ENCODE measurements at places on chromosomes 11 and 22.
A peak's percentile ranks its signal among the peaks of the same experiment; 100 is the strongest.

DNA sequence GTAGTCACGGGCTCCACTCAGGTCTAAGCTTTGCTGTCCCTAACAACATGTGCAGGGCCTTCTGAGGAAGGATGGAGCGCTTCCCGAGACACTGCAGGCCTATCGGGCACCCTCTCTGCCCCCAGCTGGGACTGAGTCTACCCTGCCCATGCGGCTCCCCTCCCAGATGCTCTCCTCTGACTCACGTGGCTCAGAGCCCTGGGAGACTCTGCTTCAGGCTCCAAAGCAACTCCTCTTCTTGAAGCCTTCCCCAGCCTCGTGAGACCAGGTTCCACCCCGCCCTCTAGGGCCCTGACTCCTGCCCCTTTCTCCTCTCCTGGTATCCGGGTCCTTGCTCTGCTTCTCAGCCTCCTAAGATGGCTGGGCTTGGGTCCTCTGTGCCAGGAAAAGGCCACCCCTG is 28.4 kb upstream of the ARFGAP3 start:
- DNase-seq = no peak
- no peaks in the 10 kb centered on the region for H3K4me1 ChIP-seq
- H3K27ac ChIP-seq = no peak overlapping the region
- peaks cover 1% of the 10 kb centered on the region for H3K27me3 ChIP-seq
- peaks cover 40% of the 10 kb centered on the region for H3K36me3 ChIP-seq

DNA sequence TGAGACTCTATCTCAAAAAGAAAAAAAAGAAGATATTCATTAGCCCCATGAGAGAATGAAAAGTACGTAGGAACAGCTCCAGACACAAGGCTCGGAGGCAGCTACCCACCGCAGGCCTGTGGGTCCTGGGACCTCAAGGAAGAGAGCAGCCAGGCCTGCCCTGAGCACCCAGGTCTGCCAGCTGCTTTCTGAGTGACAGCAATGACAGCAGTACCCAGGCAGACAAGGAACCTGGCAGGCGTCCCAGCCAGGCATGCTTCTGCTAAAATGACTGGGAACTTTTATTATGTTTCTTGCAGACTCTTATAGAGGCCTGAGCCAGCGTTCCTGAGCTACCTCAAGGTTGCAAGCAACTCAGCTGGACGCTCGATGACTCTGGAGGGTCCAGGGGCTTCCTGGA is 31.6 kb downstream of the CPT1A start:
- H3K4me3 ChIP-seq = no peak overlapping the region
- H3K27ac ChIP-seq = no peak overlapping the region
- H3K27me3 ChIP-seq = peaks cover 3% of the 10 kb centered on the region
- DNase-seq = no peak
- no peaks in the 10 kb centered on the region for H3K36me3 ChIP-seq

- DNase-seq = no peak
- H3K27me3 ChIP-seq = no peaks in the 10 kb centered on the region
- H3K27ac ChIP-seq = no peak overlapping the region
- H3K4me3 ChIP-seq = no peak overlapping the region
- peaks cover 36% of the 10 kb centered on the region for H3K4me1 ChIP-seq
Observed at GRCh38 chr11:10587995-10588394, 19.5 kb upstream of the LYVE1 start.

GRCh38 chr22:37529652-37530345 is 10.6 kb upstream of the CARD10 start:
- H3K27ac ChIP-seq = no peak overlapping the region
- H3K4me1 ChIP-seq = no peaks in the 10 kb centered on the region
- H3K36me3 ChIP-seq = no peaks in the 10 kb centered on the region

- H3K4me1 ChIP-seq = no peaks in the 10 kb centered on the region
- H3K27me3 ChIP-seq = peaks cover 7% of the 10 kb centered on the region
- no peak for DNase-seq
- H3K27ac ChIP-seq = no peak overlapping the region
Observed at GRCh38 chr22:24120044-24120443, 61.2 kb upstream of the SUSD2 start.

DNA sequence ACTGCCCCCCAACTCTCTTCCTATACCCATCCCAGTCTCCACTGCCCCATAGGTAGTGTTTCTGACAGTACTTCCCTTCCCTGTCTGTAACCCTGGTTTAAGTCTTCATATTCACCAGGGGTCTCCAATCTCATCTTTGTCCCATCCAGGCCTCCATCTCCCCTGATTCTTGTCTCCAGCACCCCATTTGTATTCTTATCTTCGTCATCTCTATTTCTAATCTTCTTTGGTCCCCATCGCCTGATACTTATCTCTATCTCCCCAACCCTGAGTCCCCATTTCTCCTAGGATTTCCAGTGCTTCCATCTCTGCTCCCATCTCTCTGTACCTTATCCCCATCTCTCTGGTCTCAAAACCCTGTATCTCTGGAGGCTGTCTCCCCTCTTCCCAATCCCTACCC is 1.8 kb downstream of the PHOX2A start:
- peaks cover 24% of the 10 kb centered on the region for H3K4me1 ChIP-seq
- peak overlapping the region; percentile 27 for H3K4me3 ChIP-seq
- peak overlapping the region; percentile 61 for H3K27ac ChIP-seq

DNA sequence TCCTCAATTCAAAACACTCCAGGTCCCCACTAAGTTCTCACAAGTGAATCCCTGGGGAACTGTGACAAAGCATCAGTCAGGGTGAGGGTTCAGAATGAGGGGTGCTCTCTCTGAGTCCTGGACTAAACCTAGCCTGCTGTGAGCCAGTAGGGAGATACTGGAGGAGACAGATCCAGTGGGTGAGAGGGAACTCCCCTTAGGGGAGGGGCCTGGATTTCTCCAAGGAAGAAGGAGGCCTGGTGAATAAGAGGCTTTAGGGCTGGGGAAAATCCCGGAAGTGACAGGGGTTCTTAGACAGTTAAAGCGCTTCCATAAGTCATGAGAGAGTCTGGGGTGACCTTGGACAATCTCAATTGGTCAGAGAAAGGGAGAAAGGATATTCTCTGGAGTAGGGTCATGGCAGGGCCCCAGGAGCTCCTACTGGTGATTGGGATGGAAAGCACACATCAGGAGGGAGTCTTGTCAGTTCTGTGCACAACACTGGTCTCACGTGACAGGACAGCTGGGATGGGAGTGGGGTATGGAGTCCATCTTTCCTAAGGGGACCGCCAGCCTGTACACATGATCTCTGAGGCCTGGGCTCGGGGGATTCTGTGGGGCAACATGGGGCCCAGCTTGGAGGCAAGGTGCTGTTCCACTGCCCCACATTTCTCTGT is 1.5 kb downstream of the TBC1D10A start:
- no peak overlapping the region for H3K27ac ChIP-seq
- no peak for DNase-seq
- peaks cover 7% of the 10 kb centered on the region for H3K27me3 ChIP-seq
- peaks cover 8% of the 10 kb centered on the region for H3K36me3 ChIP-seq
- H3K4me3 ChIP-seq = peak overlapping the region; percentile 63

GRCh38 chr11:106012744-106013143 is 9.3 kb downstream of the MSANTD4 start:
- H3K4me1 ChIP-seq = no peaks in the 10 kb centered on the region
- no peak overlapping the region for H3K27ac ChIP-seq
- no peak for DNase-seq
- H3K36me3 ChIP-seq = peaks cover 13% of the 10 kb centered on the region

- no peaks in the 10 kb centered on the region for H3K27me3 ChIP-seq
- H3K27ac ChIP-seq = no peak overlapping the region
- peak; percentile 11 for DNase-seq
- no peak overlapping the region for H3K4me3 ChIP-seq
- H3K4me1 ChIP-seq = no peaks in the 10 kb centered on the region
Observed at GRCh38 chr11:106585061-106585460, 433.2 kb downstream of the GUCY1A2 start.

DNA sequence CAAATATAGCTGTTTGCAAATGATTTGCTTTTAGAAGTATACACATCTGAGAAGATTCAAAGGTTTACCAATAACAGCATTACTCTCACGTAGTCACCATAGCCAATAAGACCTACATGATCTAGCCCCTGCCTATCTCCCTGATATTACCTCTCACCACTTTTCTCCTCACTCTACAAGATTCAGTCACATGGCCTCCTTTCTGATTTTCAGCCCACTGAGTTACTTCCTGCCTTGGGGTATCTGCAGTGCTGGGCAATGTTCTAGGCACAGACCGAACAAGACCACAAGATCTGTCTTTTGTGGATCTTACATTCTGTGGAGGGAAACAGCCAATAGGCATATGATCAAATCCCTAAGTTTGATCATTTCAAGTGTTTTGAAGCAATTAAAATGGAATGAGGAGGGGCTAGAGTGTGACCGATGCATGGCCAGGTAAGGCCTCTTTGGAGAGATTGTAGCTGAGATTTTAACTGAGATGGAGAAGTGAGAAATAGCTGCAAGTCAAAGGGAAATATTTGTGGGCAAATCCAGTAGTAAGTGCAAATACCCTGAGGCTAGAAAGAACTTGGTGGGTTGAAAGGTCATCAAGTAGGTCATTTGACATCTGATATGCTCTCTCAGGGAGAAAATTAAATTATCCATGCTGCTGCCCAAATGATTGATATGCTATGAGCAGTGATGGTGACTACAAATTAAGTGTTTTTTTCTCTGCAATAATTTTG is 43.1 kb downstream of the ARL14EP start:
- H3K36me3 ChIP-seq = no peaks in the 10 kb centered on the region
- no peaks in the 10 kb centered on the region for H3K27me3 ChIP-seq
- no peak overlapping the region for H3K27ac ChIP-seq
- H3K4me1 ChIP-seq = no peaks in the 10 kb centered on the region
- no peak overlapping the region for H3K4me3 ChIP-seq

- no peak overlapping the region for H3K4me3 ChIP-seq
- peaks cover 3% of the 10 kb centered on the region for H3K27me3 ChIP-seq
- DNase-seq = no peak
- peaks cover 23% of the 10 kb centered on the region for H3K4me1 ChIP-seq
Observed at GRCh38 chr22:36222887-36223450, 16.4 kb downstream of the APOL2 start.

DNA sequence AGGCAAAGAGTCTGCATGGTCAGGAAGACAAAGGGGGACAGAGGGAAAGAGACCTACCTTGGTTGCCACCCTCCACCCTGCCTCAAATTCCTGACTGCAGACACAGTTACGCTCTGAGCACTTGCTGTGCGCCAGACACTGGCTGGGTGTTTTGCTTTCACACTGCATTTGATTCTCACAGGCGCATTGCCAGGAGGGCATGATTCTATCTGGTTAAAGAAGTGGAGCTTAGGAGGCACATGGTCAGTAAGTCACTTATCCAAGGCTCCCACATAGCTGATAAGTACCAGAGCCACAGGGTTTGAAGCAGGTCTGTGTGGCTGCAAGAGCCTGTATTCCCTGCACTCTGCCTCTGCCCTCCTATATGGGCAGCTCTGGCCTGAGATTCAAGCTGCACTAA is 103.9 kb downstream of the TIMP3 start:
- H3K27ac ChIP-seq = no peak overlapping the region
- no peaks in the 10 kb centered on the region for H3K36me3 ChIP-seq
- no peak for DNase-seq
- no peak overlapping the region for H3K4me3 ChIP-seq

DNA sequence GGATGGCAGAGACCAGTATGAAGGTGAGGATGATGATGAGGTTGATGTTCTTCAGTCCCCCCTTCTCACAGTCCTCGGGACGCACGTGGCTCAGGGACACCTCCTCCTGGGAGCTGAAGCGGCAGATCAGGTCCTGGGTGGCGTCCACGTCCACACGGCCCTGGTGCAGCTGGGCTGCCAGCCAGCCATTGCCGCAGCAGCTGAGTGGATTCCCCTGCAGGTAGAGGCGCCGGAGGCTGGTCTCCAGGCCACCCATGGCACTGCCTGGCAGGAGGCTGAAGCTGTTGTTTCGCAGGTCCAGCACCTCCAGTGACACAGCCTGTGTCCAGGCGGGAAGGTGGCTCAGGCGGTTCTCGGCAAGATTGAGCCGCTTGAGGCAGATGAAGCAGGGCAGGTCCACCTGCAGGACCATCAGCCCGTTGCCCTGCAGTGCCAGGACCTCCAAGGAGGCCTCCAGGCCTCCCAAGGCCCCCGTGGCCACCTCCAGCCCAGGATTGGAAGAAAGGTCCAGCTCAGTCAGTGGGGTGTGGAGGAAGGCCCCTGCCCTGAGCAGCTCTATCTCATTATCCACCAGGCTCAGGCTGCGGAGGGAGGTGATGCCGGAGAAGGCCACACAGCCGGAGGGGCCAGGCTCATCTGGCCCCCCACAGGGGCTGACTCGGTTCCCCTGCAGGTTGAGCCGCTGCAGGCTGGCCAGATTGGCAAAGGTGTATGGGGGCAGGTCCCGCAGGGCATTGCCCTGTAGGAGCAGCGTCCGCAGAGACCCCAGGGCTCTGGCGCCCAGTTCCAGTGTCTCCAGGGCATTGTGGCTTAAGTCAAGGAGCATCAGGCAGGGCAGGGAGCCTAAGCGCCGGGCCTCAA is 10.6 kb downstream of the LRRC32 start:
- DNase-seq = no peak
- no peak overlapping the region for H3K27ac ChIP-seq
- H3K4me1 ChIP-seq = peaks cover 33% of the 10 kb centered on the region
- peaks cover 31% of the 10 kb centered on the region for H3K36me3 ChIP-seq
- no peak overlapping the region for H3K4me3 ChIP-seq
- peaks cover 15% of the 10 kb centered on the region for H3K27me3 ChIP-seq

DNA sequence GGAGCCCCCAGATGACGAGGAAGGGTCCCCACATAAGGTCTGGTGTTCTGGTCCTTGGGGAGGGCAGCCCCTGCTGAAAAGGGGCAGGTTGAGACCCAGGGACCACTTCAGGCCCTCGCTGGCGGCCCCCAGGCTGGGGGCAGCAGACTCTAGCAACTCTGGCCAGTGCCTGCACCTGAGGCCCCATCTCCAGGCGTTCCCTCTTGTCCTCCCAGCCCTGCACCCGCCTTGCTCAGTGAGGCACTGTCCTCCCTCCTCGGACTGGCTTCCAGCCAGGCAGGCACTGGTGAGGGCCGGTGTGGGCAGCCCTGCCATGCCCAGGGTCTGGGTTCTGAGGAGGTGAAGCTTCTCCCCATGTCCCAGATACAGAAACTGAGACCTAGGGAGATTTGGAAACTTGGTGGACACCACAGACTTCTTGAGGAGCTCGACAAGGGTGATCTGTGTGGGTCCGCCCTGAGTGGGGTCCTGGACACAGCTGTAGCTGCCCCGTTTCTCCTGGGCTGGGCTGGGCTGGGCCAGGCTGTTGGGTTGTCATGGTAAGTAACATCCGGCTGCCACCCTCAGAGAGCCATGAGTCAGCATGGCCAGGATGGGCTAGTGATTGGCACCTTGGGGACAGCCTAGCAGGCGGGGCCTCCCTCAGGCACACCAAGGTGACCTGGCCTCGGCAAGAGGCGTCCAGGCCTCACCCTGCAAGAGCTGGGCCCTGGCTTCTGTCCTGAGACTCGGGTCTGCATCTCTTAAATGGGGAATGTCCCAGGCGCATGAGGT is 11.1 kb upstream of the PHLDA2 start:
- H3K4me3 ChIP-seq = no peak overlapping the region
- no peak overlapping the region for H3K27ac ChIP-seq
- H3K36me3 ChIP-seq = peaks cover 19% of the 10 kb centered on the region
- H3K4me1 ChIP-seq = peaks cover 5% of the 10 kb centered on the region
- peaks cover 11% of the 10 kb centered on the region for H3K27me3 ChIP-seq
- no peak for DNase-seq

DNA sequence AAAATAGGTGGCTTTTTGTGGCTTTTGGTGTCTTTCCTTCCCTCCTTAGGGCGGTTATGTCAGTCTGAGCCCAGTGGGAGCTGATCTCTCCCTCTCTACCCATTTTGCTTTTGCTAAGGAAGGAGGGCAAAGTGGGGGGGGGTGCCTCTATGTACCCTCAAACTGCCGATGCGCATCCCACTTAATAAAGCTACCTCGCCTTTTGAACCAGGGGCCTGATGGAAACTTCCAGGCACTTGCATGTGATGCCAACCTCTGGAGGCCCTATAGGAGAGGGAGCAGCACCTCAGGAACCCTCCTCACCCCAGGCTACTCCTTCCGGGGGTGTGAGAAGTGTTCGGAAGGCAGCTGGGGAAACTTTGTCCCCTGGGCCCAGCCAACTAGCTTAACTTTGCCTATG is 97.0 kb upstream of the HSD17B12 start:
- H3K36me3 ChIP-seq = peaks cover 6% of the 10 kb centered on the region
- no peak for DNase-seq
- peaks cover 12% of the 10 kb centered on the region for H3K4me1 ChIP-seq
- peaks cover 24% of the 10 kb centered on the region for H3K27me3 ChIP-seq
- no peak overlapping the region for H3K27ac ChIP-seq

Measured in endothelial cell (in vitro differentiated cells).